ENCODE measurements at places on chromosomes 4 and X. TPM values are rescaled to one million over a fixed set of nuclear protein-coding genes. Genes with fewer than 3 reads are reported as not detected.

TMEM187 gene
- 2.7 TPM for total RNA-seq

GRCh38 chrX:91108761-91109160 is 325.9 kb upstream of the PABPC5 start:
- no peak overlapping the region for H3K27ac ChIP-seq
- peaks cover 11% of the 10 kb centered on the region for H3K36me3 ChIP-seq
- no peak for DNase-seq
- H3K4me3 ChIP-seq, result no peak overlapping the region
- no peaks in the 10 kb centered on the region for H3K4me1 ChIP-seq

- no peak overlapping the region for H3K4me3 ChIP-seq
- no peaks in the 10 kb centered on the region for H3K36me3 ChIP-seq
- no peaks in the 10 kb centered on the region for H3K27me3 ChIP-seq
Observed at GRCh38 chr4:110840221-110840654, 217.4 kb upstream of the PITX2 start.

DNA sequence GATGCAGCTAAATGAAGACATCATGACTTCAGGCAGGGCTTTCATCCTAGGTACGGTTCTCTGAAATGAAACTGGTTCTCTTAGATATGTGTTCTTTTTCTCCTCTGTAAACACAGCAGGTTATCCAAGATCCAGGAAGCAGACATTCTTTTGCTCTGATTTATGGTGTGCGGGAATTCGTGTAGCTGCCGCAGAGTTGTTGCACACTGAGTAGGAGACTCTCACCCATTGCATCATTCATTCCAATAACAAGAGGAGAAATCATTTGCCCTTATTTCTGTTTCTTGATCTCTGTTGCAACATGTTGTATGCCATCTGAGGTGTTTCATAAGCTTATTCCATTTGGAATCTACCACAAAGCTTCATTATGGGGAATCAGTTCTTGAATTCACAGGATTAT is 133.6 kb upstream of the VCX2 start:
- H3K4me1 ChIP-seq, result no peaks in the 10 kb centered on the region
- DNase-seq, result no peak
- no peaks in the 10 kb centered on the region for H3K36me3 ChIP-seq

DNA sequence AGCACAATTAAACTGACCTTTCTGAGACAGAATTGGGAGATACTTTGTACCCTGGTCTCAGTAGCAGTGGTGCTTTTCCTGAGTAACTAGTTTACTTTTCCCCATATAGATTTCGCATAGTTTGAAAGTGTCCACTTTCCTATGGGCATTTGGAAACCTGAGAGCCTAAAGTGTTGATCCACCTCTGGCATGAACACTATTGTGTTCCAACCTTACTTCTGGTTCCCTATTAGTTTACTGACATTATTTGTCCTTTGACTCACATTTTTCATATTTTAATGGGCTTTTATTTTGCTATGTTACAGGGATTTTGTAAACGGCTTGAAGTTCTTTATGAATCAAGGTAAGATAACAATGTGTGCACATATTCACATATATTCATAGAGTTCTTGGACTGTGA is 103.7 kb downstream of the CBLL2 start:
- no peaks in the 10 kb centered on the region for H3K36me3 ChIP-seq
- H3K4me1 ChIP-seq, result no peaks in the 10 kb centered on the region
- no peaks in the 10 kb centered on the region for H3K27me3 ChIP-seq
- no peak overlapping the region for H3K4me3 ChIP-seq
- no peak for DNase-seq
